Stimulated activated CD8-positive, alpha-beta memory T cell treated with anti-CD3 and anti-CD28 coated beads, Interleukin-15, amount 100 ng/mL, for 48 hours (primary cell): ENCODE measurements at places on chromosomes 7 and 10.
A peak's percentile ranks its signal among the peaks of the same experiment; 100 is the strongest.

GRCh38 chr10:42942279-42942950, 134.5 kb upstream of the RET start:
- no peak for DNase-seq

- no peak for DNase-seq
Measured at GRCh38 chr7:147363101-147363500, 1227.5 kb upstream of the C7orf33 start.

- DNase-seq, result no peak
Measured at GRCh38 chr7:98875501-98875900, 2.8 kb upstream of the TRRAP start.

- no peak for DNase-seq
Measured at GRCh38 chr10:81280497-81281479, 594.2 kb upstream of the NRG3 start.

DNA sequence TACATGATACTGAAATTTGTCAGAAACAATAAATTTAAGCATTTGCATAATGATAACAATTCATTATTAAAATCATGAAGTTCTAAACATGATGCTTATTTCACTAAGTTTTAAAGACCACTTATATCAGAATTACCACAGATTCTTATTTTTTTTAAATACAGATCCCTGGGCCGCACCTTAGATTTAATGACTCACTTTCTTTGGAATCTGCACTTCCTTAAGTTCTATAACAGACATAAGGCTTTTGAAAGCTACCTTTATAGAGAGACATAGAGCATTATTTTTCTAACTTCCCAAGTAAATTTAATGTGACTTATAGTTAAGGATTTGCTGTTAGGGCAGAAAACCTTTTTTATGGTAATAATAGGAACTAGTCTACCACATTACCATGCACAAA, 214.9 kb downstream of the IPMK start:
- DNase-seq, result no peak

GRCh38 chr7:112622159-112622715, 141.4 kb downstream of the LSMEM1 start:
- DNase-seq, result no peak

DNA sequence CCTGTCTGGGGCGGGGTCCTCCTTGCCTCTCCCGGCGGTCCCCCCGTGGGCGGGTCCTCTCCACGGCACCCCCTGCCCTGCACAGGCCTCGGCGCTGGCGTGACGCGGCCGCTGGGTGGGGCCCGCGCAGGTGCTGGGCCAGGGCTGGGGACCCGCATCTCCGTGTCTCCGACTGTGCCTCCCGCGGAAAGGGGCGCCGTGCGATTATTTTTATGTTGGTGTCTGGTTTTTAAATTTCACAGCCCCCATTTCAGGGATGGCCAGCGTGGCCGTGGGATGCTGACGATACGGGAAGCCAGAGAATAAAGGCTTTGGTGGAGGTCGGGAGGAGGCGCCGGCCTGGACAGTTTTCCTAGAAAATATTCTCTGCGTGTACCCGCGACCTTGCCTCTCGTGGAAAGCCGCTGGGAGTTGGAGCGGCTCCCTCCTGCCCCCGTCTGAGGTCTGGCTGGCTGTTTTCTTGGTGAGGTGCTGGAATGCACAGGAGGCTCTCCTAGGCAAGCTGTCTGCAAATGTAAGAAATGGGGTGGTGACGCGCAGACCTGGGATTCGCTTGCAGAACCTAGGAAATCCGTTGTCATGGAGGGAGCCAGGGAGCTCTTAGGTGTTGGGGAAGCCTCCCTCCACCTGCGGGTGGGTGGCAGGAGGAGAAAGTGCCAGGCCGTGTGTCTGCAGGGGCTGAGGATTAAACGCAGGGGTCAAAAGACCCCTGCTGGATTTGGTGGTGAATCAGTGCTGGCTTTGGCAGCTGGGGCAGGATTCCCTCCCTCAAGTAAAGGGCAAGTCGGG, 28.7 kb upstream of the JAKMIP3 start:
- DNase-seq, result no peak

DNA sequence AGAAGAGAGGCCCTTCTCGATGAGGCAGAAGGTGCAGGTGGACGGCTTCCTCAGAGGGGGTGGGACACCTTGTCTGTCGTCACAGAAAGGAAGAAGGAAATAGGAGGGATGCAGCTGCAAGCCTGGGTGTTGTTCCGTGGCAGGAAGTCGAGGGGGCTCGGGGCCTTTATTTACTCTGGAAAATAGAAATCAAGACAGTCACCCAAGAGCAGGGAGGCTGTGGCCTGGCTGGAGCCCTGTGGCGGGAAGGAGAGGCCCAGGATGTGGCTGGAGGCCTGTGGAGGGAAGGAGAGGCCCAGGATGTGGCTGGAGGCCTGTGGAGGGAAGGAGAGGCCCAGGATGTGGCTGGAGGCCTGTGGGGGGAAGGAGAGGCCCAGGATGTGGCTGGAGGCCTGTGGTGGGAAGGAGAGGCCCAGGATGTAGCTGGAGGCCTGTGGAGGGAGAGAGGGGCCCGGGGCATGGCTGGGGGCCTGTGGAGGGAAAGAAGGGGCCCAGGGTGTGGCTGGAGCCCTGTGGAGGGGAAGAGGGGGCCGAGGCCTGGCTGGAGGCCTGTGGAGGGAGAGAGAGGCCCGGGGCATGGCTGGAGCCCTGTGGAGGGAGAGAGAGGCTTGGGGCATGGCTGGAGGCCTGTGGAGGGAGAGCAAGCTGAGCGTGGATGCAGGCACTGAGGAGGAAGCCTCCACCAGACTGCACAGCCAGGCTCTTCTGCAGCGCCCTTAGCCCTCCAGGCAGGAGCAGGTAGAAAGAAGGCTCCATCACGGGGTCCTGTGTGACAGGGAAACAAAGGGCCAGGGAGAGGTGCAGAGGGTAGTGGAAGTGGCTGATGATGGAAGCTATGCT, 97.3 kb upstream of the SFMBT2 start:
- peak; percentile 32 for DNase-seq
